ENCODE measurements at places on chromosomes 7 and 10.

DNA sequence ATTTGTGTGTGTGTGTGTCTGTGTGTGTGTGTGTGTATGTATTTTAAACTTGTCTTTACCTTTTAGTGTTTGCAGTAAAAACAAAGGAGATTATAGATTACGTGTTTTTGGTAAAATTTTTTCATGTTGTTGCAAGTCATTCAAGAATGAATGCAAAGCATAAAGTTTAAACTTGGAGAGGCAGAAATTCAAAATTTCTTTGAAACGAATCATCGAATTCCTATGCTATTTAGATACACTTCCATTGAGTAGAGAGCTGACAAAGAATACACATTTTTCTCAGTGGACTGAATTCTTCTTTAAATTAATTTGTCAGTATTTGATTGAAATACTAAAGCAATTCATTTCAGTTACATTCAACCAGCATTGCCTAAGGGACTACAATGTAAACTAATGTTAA is 66.0 kb upstream of the HDAC9 start:
- DNase-seq: no peak

- no peak for DNase-seq
Observed at GRCh38 chr7:101740981-101741725, 76.3 kb upstream of the CUX1 start.

- no peak for DNase-seq
Observed at GRCh38 chr7:162632-163297, 29.6 kb upstream of the FAM20C start.

DNA sequence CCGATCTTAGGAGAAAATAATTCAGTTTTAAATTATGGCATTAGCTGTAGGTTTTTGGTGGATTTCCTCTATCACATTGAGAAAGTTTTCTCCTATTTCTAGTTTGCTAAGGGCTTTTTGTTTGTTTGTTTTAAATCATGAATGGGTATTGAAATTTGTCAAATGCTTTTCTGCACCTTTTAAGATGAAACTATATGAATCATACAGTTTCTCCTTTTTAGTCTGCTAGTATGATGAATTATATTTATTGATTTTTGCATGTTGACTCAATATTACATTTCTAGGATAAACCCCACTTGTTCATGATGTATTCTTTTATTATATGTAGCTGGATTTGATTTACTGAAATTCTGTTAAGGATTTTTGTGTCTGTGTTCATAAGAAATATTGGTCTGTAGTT is 70.3 kb upstream of the PIP4K2A start:
- DNase-seq: no peak

GRCh38 chr10:30028006-30028737 is 31.2 kb downstream of the JCAD start:
- DNase-seq: no peak

DNA sequence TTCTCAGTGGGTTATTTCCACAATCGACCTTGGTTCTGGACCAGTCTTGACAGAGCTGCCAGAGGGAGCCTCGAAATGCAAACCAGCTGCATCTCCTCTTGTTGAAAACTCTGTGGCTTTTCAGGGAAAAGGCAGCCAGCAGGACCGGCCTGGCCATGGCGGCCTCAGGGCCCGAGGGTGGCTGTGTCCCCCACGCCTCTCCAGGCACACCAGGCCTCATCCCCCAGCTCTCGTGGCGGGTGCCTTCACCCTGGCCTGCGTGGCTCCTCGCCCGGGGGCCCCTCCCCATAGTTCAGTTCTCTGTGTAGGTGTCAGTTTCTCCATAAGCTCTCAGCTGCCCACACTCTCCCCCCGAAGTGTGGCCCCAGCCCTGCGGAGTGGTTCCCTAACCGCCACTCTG is 63.5 kb downstream of the MGMT start:
- no peak for DNase-seq

- no peak for DNase-seq
Observed at GRCh38 chr10:71504168-71504567, 107.4 kb downstream of the CDH23 start.

DNA sequence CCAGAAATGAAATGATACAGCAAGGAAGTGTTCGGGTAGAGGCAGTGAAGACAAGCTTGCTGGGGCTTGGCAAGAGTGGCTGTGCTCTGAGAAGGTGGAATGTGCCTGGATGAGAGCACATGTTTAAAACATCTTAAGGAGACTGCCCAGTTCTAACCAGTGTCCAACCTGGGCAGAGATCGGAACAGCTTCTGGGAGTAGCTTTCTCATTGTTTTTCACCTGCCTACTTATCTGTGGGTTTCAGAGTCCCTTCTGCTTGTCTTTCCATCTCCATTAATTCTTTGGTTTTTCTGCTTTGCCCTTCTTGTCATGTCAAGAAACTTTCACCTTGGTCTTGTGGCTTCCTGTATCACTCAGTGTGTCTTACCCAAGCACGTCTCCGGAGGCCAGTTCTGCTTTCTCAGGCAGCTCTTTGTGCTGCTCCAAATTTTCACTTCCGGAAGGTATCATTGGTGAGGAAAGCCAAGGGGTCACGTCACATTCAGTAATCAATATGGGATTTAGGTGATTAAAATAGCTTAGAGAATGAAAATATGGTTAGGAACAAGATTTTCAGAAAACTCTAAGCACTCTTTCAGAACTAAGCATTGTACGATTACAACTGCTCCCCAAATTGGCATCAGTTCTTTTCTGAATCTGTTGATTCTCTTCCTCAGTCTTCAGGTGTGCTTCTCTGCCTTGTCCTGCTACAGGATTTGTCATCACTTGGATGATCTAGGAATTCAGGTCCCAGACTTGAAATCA is 5.5 kb upstream of the LAMB4 start:
- no peak for DNase-seq

DNA sequence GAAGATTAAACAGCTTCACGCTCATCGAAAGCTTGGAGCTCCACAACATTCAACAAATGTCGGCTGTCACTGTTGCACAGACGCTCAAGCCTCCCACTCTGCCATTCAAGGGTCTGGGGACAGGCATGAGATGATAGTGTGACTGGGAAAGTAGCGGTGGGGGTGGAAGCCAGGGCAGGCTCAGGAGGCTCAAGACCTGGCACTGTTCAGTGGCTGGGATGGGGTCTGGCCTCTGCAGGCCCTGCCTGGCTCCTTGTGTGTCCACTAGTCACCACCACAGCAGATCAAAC is 13.5 kb upstream of the GTPBP4 start:
- DNase-seq: no peak

DNA sequence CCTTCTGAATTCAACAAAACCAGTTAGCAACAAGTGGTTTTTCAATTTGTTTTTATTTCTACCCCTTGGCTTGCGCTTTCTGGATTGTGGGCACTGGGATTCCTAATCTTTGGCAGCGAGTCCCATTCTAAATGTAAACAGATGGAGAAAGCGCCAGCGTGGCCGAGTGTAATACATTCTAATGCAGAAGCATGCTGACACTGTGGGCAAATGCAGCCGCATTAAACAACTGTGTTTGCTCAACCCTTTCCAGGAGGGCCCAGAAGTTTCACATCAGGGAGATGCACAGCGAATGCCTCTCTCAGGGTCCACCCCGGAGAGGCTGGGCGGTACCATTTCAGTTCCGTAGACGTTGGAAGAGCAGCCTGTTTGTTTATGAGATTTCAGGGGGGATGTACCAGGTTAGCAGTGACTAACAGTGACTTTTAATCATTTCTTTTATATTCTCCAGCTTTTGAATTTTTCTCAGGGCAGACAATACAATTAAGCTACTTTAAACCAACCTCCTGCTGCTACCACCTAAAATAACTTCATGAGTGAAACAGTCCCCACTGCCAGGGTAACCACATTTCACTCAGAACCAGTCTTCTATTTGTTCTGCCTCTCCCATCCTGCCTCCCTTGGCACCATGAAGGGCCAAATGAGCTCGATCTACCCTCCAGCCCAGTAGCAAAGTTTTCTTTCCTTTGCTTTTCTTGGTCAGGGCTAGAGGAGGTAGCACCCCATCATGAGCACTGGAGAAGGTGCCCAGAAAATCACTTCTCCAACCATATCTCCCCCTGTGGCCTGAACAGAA is 164.2 kb upstream of the ITGB1 start:
- no peak for DNase-seq

GRCh38 chr7:120327054-120327453 is 54.1 kb downstream of the KCND2 start:
- no peak for DNase-seq

DNA sequence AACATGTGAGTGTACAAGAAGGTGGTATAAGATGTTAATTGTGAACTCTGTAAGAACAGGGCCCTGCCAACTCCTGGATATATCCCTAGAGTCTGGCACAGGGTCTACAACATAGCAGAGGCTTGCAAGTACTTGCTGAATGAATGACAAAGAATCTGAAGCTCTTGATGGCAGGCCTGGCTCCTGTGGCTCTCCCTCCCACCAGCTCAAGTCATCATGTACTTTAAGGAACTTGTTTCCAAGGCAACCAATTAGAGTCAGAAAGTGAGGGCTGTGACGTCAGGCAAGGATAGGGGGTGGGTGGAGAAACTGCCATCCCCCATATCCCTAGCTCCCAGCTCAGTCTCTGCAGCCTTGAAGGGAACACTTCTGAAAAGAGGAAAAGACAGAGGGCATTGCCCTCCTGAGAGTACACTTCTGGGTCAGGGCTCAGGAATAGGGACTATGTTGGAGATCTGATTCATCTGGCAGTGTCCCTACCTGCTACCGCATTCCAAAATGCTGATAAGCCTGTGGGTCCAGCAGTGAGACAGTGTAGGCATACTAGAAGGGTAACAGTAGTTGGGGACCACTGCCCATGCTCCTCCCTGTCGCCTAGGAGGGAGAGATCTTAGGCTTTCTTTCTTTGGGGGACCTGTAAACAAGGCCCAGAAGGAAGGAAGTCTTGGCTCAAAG is 34.6 kb upstream of the BTRC start:
- no peak for DNase-seq

DNA sequence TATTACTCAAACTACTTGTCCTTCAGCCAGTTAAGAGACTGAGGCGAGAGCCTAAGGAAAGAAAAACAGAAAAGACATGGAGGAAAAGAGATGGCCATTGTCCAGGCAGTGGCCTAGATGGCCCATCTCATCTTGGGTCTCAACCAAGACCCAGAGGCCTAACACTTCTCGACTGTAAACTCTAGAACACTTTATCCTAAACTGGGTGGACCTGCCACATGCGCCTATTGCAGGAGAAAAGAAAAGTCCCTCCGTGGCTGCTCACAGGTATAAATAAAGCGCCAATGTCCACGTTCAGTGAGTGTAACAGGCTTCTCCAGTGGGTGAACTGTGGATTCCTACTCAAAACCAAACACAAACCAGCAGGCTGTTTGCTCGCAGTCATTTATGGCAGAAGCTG is 92.7 kb upstream of the DDC start:
- DNase-seq: no peak

DNA sequence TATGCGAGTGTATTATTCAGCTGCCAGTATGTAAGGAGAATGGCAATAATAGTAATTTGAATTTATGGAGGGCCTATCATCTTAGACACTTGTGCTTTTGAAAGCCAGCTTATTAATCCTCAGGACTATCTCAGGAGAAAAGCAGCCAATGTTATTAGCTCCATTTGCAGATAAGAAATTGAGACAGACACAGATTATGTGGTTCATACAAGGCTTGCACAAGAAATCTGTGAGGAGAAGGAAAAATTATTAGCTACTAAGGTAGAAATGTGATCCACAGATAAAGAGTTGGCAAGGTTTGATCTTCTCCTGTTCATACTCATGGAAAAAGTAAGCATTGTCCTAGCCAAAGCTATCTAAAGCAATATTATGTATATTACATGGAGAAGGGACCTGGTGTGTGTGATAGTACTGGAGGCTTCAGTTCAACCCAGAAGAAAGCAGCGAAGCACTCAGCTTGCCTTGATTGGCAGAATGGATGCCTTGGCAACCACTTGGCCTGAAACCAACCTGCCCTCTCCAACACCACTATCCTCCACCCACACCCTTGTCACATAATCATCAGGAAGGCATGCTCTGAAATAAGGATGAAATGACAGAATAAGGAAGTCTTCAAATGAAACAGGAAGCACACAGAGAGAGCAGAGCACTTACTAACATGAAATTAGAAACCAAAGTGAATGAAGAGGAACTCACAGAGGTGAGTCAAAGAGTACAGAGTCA is 18.0 kb downstream of the MACC1 start:
- DNase-seq: no peak

DNA sequence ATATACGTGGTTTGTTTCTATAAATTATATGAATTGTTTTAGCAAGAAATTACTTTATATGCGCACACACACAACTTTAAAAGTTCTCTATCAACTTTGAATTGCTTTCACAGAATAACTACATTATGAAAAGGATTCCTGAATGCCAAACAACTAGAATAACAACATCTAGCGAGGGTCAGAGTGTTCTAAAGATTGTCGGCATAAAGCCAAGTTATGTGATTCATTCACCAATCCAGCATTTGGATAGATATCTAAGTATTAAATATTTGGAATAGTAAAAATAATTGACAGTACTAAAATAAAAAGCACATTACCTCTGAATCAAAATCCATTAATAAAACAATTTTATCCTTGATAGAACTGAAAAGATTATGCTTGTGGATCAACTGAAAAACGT is 125.3 kb upstream of the AMPH start:
- DNase-seq: no peak

GRCh38 chr7:27688646-27689045 is 26.0 kb upstream of the HIBADH start:
- DNase-seq: no peak

DNA sequence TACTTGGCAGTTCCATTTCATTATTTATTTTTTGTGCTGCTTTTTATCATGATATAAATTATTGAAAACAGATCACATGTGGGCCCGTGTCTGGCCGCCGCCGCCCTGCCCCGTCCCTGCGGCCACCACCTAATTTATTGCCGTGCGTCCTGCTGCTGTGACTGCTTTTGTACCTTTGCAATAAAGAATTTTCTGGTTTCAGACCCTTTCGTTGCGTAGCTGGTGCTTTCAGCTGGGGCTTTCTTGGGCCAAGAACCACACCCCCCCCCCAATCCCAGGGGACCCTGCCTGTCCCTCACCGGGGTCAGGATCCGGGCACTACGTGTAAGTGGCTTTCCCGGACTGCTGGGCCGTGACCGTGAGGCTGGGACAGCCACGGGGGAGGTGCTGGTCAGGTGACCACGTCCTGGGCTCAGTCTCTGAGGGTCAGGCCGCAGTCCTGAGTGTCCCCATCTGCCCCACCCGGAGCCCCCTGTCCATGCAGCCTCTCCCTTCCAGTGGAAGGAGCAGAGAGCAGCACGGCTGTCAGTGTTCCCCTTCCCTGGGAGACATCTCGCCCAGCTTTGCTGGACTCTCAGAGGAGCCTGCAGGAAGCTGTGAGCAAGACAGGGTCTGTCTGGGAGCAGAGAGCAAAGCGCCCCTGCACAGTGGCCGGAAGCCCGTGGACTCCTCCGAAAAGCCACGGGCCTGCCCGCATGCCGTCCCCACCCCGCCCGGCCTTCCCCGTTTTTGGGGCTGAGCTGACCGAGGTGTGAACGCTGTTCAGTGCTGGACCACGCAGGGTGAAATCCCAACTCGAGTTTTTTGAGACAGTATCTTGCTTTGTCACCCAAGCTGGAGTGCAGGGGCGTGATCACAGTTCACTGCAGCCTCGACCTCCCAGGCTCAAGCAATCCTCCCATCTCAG is 12.6 kb downstream of the MAFK start:
- DNase-seq: no peak
